ENCODE measurements at places on chromosomes 2 and 18.
A peak's percentile ranks its signal among the peaks of the same experiment; 100 is the strongest.

DNA sequence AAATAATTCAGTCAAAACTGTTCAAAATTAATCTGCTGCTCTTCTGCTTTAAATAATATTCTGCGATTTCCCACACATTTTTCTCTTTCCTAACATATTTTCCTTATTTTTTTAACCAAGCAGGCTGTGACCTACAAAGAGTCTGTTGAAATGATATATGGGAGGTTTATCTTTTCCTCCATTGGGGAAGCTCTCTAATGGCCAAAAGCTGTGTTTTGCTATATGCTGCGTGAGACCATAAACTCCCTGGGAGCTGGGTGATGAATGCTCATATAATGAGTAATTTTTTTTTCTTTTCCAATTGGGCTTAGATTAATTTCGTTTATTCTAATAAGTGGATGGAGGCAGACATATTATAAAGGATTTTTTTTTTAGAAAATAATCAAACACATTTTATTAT, 72.2 kb upstream of the MAP2 start:
- no peak for DNase-seq

DNA sequence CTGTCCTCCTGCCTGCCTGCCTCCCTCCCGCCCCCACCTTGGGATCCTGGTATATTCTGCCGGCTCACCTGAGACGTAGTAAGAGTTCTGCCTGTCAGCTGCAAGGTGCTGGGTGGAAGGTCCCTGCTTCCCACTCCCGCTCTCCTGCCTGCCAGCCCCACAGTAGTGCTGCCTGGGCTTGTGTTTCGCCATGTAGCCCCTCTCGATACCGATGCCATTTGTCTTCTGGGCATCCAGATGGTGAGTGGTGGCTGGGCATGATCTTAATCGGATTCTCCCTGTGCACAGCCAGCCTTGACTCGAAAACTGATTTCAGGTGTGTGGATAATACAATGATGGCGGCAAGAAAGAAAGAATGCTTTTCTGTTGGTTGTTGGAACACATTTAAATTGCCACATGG, 184.9 kb downstream of the AGAP1 start:
- DNase-seq, result no peak

GRCh38 chr2:63632382-63632781, 43.6 kb downstream of the MDH1 start:
- no peak for DNase-seq

DNA sequence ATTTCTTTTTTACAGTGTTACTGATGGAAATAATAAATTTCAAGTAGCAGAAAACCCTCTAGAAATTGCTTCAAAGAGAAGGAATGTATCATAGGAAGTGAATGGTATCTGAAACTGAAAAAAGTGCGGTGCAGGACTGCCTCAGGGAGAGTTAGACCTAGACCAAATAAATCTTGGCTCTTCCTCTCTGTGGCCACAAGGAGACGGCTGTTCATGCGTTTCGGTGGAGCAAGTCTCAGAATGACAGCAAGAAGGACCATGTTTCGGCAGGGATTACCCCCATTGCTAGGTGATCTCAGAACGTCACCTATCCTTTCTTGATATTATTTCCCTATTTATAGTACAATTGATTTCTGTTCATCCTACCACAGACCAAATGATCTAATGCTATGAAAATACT, 522.3 kb downstream of the SOX11 start:
- peak; percentile 5 for DNase-seq

DNA sequence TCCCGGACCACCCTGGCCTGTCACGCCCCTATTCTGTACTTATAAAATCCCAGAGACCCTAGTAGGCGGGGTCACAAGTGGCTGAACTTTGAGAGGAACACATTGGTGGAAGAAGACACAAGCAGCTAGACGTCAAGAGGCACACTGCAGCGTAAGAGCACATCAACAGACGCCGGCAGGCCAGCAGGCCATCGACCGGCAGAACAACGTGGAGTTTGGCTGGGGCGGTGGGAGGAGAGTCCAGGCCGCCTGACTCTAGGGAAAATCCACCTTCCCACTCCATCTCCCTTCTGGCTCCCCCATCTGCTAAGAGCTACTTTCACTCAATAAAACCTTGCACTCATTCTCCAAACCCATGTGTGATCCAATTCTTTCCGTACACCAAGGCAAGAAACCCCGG, 601.8 kb upstream of the CDH2 start:
- DNase-seq, result no peak

GRCh38 chr2:200523158-200523557, 2.8 kb upstream of the SGO2 start:
- no peak for DNase-seq

- no peak for DNase-seq
These were observed 65.8 kb upstream of the PNPT1 start for GRCh38 chr2:55759271-55759921.

DNA sequence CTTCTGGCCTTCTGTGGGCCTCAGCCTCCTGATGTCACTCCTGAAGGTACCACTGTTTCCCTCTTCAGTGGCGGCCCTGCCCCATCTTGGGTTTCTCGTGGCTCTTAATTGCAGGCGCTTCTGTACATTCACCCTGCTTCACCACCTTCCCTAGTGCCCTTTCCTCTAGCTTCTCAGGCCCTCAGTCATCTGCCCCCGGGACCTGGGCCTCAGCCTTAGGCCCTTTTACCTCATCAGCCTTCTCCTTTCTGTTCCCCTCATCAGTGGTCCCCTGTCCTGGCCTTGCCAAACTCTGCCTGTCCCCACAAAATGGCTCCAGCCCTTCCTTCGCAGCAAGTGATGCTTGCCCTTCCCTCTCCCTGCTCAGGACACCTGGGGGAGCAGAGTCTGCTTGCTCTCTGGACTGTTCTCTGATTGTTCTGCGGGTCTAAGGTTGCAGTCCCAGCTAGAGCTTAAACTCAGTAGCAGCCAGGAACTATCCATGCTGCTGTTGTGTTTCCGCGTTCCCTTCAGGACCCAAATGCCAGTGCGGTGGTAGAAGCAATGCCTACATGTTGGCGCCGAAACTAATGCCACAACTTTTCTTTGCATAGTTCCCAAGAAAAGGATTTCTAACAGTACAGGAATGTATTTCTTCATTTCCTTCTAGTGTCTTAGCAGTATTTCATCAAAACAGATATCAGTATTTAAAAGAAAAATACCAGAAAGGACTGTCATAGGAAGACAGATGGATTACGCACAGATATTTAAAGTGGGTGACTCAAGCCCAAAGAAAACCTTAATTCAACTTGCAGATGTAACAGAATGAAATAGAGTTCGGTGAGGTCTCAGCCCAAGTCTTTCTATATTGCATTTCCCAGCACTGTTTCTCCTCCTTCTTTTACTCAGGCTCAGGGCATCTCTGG, 7.5 kb downstream of the ASB1 start:
- no peak for DNase-seq

DNA sequence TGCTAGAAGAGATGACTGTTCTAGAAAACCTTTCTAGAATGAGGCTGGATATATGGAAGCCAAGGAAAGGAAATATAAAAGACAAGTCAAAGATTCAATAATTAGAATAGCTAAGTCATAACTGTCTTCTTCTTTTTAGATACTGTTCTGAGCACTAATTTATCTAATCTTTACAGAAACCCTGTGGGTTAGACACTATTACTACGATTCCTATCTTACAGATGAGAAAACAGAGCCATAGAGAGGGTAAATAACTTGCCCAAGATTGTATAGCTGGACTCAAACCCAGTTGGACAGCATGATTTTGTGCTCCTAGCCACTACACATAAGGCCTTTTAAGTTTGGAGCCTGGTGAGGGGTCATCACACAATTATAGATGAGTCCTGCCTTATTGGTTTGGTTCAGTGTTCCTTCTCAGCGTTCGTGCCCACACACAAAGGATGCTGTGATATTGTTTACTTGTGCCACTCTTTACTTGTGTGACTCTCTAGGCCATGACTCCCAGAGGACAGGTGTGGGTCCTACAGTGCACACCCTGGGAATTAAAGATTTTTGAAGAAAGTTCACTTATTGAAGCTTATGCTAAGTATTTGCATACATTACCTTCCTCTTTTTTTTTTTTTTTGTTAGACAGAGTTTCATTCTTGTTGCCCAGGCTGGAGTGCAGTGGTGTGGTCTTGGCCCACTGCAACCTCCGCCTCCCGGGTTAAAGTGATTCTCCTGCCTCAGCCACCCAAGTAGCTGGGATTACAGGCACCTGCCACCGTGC, 153.7 kb downstream of the PRKCE start:
- DNase-seq, result no peak

DNA sequence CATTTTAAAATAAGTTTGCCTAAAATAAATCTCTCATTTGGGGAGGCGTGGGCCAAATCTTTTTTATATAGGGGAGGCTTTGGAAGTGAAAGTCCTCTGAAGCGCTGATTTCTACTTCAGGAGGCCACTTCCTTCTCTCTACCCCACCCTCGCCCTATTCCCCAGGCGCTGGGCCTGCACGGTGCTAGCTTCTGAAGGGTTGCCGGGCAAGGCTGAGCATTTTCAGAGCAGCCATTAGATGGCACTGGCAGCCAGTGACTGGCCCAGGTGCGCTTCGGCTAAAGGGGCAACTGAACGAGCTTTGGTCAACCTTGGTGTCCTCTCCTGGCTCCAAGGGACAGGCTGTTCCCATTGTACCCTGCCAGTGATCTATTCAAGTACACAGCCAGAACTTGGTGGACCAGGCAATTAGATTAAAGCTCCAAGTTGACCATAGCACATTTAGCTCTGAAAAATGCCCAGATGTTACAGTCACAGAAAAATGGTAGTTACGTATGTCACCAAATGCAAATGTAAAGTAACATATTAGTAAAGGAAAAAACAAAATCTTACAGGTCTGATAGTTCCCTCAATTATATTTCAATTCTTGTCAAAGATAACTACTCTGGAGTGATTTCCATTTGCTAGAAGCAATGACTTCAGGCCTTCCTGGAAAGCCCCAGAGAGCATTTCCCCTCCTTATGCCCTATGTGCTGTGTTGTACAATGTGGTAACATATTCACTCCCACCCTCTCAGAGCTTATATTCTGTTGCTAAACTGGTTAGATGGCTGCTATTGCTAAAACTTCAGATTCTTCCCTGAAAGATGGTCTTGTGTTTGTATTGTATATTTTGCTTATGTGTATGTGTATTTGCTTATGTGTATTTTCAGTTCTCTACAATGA, 2.1 kb downstream of the POMC start:
- no peak for DNase-seq

DNA sequence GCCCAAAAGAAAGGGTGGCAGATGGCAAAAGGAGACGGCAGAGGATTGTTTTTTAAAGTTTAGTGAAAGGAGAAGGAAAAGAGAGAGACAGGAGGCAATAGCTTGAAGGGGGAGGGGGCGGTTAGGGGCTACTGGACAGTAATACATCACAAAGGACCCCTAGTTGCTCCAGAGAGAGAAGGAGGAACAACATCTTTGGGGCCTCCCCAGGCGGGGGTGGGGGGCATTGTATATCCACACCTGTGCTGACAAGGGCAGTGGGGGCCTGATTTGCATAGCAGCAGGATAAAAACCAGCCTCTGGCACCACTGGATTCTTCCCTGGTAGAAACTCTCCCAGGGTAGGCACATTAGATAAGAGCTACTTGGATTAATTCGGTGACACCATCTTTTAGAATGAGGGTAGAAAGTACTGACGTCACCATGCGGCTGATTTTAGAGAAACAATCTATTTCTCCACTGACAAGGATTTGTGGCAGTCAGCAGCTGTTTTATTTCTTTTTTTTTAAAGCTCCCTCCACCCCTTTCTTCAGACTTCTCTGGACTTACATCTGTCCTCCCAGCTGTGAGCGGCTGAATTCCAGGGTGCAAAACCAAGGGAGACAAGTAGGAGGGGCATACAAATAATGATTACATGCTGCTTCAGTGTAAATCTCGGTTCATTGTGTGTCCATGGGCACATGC, 199.8 kb upstream of the NRP2 start:
- DNase-seq, result no peak

- DNase-seq, result no peak
These were observed 44.8 kb upstream of the ARHGAP25 start for GRCh38 chr2:68689553-68690537.

DNA sequence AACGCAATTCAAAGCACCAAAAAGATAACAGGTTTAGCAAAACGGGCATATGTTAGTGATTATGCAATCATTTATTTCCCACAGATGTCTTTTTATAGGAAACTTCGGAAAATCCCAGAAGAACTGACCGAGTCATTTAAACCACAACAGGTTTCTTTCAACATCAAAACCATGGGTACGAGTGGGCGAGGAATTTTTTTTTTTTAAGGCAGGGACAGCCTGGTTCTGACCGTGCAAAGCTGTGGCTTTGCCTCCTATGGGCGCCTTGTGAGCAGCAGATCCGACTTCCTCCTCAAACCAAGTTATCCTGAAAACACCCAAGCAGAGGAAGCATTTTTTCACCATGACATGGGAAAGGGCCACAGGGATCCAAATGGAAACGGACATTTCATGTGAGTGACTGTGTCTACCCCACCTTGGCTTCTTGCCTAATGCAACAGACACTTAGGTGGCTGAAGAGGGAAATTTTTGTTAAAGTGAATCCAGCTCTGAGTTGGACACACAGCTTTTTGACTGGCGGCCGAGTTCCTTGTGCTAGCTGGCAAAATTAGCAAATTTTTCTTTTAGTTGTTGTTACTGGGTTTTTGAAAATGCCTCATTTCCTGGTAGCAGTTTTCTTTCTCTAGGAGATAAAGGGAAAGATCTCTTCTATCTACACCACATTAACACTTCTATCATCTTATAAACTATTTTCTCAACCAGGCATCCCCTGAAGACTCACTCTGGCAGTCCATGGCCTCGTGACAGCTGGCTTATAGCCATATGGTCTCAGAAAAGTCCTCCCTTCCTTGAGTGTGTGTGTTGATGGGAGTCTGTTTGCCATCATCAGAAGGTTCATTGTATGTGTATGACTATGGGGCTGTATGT, 487.4 kb upstream of the ZEB2 start:
- DNase-seq, result no peak

- no peak for DNase-seq
These were observed 42.6 kb upstream of the MAPRE2 start for GRCh38 chr18:34998661-34999060.

GRCh38 chr2:186868344-186868743, 19.4 kb upstream of the ZSWIM2 start:
- DNase-seq, result no peak

GRCh38 chr2:221420245-221420644, 151.9 kb downstream of the EPHA4 start:
- no peak for DNase-seq

- DNase-seq, result no peak
These were observed 53.0 kb upstream of the ZFP36L2 start for GRCh38 chr2:43279317-43279840.

- no peak for DNase-seq
These were observed 102.5 kb upstream of the RASGRP3 start for GRCh38 chr2:33373986-33374385.

GRCh38 chr2:96970248-96970875, 16.0 kb downstream of the FAM178B start:
- no peak for DNase-seq

- DNase-seq, result no peak
These were observed 14.8 kb downstream of the TRABD2A start for GRCh38 chr2:84866122-84866521.

DNA sequence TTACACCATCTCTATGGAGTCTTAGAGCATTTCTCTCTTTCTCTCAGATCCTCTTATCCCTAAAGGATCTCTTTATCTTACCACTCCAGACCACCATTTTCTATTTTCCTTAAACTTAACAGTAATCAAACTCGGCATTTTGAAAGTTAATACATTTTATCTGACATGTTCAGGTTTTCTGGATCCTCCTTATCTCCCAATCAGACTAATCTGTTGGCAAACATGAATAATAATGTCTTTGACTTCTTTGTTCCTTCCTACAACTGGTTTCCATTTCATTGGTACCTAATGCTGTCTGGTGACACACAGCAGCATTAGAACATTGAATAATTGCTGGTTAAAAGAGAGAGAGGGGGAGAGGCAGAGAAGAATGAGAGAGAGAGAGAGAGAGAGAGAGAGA, 932.1 kb upstream of the FSHR start:
- no peak for DNase-seq
